ENCODE measurements at places on chromosomes 11 and 22.

GRCh38 chr11:115325523-115325922, 178.7 kb downstream of the CADM1 start:
- no peak for DNase-seq

GRCh38 chr11:126308271-126308671, 4.4 kb downstream of the DCPS start:
- no peak for DNase-seq

GRCh38 chr11:31818874-31819331, 7.8 kb upstream of the PAX6 start:
- DNase-seq: no peak

DNA sequence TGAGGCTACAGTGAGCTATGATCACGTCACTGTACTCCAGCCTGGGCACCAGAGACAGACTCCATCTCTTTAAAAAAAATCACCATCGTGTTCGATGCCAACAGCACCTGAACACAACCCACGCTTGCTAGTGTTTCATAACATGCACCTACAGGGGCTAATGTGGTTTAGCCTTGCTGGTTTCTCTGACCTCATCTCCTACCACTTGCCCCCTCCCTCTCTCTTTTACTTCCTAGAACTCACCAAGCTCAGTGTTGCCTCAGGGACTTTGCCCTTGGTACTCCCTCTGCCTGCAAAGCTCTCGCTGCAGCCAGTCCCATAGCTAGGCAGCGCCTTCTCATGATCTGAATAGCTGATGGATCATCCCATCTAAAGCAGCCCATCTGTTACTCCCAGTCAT, 99.8 kb downstream of the FBXO7 start:
- no peak for DNase-seq

GRCh38 chr22:29563652-29564460, 10.3 kb upstream of the THOC5 start:
- no peak for DNase-seq
